ENCODE measurements at places on chromosomes 16 and 17.

GRCh38 chr17:75338335-75338734 lies 49.1 kb upstream of the SLC25A19 start:
- no peak for DNase-seq

DNA sequence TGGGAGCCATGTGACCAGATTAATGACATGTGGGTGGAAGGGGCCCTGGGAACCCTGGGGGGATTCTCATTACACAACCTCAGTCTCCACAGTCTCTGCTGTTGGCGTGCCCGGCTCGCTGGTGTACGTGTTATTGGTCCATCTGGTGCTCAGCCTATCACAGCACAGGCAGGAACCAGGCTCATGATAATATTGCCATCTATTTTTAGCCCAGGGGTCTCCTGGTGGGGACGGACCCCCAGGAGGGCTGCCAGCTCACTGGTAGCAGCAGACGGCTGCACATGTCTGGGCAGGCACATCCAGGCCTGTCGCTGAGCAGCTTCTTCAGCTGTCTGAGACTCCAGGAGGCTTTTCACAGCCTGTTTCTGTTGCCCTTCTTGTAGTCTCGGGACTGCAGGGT lies 123.8 kb downstream of the RAB11FIP4 start:
- DNase-seq = no peak

DNA sequence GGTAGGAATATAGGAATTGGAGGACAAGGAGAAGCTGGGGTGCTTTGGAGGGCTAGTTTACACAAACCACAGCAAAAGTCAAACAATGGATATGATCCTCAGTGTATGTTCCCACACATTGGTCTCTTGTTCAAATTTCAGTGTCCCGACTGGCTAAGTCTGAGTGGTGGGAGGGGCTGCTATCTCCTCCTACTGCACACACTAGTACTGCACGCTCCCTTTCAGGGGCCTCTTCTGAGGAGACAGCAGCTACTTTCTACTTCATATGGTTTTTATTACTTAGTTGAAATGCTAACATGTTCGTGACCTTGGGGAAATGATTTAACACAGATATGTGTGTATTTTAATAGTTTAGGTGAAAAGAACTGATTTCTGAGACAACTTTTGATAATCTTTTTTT lies 18.8 kb upstream of the KRT10 start:
- no peak for DNase-seq

- no peak for DNase-seq
These were observed 86.6 kb downstream of the TBC1D16 start for GRCh38 chr17:79948945-79949655.

- no peak for DNase-seq
These were observed 1.0 kb downstream of the ORAI3 start for GRCh38 chr16:30949650-30950515.

DNA sequence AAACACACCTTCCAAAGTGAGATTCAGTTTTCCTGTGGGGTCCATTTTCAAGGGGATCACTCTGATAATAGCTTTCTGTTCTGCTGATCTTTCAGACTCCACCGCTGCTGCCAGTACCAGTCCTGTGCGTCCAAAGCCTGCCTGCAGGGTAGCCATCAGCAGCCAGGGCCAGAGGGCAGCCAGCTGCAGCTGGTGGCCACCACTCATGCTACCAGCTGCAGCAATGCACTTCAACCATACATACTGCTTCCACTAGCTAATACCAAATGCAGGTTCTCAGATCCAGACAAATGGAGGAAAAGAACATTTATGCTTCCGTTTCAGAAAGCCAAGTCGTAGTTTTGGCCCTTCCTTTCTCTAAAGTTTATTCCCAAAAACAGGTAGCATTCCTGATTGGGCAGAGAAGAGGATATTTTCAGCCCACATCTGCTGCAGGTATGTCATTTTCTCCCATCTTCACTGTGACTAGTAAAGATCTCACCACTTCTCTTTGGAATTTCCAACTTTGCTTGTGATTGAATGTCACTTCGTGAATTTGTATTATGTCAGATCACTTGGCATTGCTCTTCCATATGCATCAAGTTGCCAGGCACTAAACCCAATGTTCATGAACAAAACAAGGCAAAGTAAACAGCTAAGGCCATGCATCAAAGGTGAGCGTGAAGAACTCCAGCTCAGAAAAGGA lies 1.8 kb downstream of the RNF43 start:
- DNase-seq = no peak

DNA sequence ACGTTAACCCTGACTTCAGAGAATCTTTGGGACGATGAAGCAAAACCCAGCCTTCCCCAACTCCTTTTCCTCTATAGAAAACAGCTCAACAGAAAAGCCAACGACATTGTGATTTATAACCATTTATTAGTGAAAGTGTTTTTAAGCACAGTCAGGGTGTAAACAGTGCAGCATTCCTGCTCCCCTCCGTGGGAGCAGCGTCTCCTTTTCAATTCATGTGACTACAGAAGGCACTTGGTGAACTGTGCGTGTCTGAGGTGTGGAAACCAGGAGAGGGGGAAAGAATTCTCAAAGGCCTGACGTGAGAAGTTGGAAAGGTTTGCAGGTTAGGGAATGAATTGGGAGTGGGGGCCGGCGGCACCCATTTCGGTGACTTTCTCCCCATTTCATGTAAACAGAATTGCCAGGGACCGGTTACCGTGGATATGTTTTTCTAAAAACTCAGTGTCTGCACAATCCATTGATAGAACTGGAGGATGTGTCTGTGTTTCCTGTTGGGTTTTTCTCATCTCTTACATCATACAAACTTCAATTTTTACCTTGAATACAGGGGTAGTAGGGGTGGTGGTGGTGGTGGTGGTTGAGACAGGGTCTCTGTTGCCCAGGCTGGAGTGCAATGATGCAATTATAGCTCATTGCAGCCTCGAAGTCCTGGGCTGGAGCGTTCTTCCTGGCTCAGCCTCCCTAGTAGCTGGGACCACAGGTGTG lies 53.1 kb downstream of the NDE1 start:
- no peak for DNase-seq

GRCh38 chr16:53291757-53292392 lies 142.4 kb upstream of the RBL2 start:
- no peak for DNase-seq

DNA sequence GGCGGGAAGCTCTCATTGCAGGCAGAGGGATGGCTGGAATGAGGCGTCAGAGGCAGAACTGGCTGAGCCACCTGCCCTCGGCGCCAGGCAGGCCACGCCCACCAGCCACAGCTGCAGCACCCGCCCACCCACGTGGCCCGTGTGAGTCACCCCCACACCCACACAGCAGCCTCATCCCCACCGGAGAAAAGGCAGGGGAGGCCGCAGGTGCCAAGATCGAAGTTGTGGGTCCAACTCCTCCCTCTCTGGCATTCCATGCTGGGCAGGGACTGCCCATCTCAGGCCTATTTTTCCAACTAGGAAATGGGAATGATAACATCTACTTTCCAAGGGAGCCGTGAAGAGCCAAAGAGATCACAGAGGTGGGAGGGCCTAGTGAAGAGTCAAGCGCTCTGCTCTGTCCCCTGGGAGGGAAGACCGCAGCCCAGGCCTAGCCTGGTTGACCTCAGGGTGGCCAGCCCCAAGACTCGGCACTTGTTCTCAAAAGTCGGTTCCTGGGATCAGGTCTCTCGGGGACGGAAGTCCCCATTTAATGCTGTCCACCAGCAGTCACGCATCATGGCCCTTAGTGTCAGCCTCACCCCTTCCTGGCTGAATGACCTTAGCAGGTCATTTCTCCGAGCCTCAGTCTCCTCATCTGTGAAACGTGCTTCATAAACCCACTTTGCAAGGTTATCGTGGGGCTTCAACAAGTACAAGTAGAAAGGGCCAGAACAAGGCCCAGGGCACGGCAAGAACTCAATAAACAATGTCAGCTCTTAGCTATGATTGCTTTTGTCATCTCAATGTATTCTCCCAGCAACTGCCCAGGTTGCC lies at the start of gene TRPV3:
TRPV3 (minus strand) TSS at position 45 of the 816 bp plus-strand sequence. CDS start 2,962 bp downstream, outside the sequence.
- no peak for DNase-seq

GRCh38 chr16:81487301-81487720 lies 42.7 kb downstream of the CMIP start:
- DNase-seq = no peak

DNA sequence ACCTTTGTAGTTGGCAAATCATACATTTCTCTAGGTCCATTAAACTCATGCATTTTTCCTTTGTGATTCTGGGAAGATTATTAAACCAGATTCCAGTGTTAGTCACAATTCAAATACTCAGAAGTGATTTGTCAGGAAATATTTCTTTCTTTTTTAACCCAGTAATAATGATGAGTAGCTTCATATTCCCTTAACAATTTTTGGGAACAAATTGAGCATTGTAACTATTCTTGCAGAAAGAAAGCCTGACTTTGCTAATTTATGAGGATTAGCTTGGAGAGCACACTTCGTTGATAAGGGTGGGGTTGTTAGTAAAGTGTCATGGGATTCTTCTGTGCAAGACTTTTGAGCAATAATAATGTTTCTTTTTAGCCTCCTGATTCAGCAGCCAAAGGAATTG lies 18.7 kb upstream of the KRT24 start:
- DNase-seq = no peak

- no peak for DNase-seq
These were observed 273.6 kb downstream of the GRIN2A start for GRCh38 chr16:9908613-9909012.
